ENCODE measurements at places on chromosomes 13 and 19.

GRCh38 chr13:111913761-111914140, 153.2 kb upstream of the SOX1 start:
- no peak for DNase-seq

DNA sequence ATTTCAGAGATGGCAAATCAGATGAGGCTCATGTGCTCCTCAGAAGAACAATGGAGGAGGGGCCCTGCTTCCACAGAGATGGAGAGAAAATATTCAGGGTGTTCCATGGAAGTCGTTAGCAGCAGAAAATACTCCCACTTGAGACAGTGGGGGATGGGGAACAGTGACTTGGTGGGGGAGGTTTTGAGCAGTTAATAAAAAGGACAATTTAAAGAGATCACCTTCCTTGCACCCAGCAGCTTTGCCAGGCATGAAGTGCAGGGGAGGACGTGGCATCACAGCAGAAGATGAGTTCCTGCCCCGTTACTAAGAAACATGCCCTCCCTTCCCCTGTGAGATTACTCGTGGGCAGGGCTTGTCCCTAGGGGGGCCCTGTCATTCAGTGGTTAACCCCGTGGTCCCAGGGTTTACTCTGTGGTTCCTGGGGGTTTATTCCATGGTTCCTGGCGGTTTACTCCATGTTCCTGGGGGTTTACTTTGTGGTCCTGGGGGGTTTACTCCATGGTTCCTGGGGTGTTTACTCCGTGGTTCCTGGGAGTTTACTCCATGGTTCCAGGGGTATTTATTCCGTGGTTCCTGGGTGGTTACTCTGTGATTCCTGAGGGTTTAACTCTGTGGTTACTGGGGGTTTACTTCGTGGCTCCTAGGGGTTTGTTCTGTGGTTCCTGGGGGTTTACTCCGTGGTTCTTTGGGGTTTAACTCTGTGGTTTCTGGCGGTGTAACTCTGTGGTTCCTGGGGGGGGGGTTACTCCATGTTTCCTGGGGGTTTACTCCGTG, 49.2 kb downstream of the TMEM255B start:
- no peak for DNase-seq

GRCh38 chr13:35858665-35859064, 272.5 kb downstream of the DCLK1 start:
- no peak for DNase-seq

DNA sequence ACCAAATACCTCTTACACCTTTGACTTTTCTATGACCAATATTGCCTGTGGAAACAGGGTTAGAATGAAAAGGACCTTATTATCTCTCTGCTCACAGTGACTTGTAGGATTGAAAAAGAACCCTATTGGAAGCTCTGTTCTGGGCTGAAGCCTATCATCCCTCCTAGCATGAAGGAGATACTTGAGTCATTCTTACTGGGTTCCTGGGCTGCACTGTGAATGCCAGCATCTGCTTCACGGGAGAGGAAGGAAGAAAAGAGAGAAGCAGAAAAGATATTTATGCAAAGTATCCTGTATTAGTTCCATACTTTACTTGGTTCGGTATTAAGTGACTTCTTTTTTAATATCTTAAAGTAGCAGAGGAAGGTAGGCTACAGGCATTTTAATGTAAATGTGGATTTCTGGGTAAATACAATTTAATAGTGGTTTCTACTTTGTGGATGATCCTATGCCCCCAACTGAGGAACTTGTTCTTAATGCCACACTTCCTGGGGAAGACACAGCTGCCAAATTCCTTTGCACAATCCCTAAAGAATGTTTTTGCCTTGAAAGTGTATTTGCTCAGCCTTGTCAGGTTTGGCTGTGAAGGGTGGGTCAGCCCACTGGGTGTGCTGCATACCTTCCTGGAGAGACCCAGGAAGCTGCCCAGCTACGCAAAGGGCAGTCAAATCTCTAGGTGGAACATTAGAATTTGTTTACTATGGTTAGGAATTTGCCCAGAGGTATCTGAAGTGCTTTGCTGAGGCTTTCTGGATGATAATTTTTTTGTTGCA, 13.7 kb upstream of the SCEL start:
- DNase-seq, result no peak

- no peak for DNase-seq
Measured at GRCh38 chr13:103573446-103573845, 507.2 kb upstream of the SLC10A2 start.

GRCh38 chr13:110512198-110512740, 49.3 kb downstream of the RAB20 start:
- DNase-seq, result no peak

DNA sequence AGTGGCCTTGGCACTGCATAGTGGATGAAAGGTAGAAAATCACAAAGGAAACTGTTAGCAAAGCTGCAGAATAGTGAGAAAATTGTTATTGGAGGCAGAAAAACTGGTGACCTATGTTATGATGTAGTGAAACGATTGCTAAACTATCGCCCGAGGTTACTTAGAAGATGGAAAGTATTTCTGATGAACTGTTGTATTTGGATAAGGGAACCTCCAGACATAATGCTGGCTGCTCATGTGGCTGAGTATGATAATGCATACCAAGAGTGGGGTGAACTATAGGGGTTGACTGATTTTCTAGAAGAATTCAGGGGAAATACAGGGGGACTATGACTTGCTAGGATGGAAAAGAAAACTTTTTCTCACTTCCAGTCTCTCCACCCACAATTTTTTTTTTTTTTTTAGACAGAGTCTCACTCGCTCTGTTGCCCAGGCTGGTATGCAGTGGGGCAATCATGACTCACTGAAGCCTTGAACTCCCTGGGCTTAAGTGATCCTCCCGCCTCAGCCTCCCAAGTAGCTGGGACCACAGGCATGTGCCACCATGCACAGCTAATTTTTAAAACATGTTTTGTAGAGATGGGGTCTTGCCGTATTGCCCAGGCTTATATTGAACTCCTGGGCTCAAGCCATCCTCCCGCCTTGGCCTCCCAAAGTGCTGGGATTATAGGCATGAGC, 4.4 kb upstream of the EID2 start:
- no peak for DNase-seq

DNA sequence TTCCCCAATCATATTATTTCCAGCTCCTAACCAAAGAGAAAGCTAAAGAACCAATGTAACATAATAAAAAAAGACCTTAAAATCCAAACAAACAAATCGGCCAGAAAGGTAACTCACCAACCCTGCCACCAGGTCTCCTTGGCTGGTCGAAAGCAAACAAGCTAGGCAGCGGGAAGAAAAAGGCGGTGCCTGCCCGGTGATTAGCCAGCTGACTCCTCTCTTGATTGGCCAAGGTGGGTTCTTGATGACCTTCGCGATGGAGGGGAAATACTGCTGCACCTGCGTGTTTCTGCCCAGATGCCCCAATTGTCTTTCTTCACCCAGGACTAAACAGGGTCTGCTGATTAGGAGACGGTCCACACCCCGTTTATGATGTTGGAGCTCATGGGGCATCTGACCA, at the start of gene NLRP11:
TSS of gene NLRP11 (minus strand) at position 154 of the 400 bp plus-strand sequence. CDS start 13,825 bp downstream, outside the sequence.
- DNase-seq, result no peak

- DNase-seq, result no peak
Measured at GRCh38 chr13:111608556-111608955, 288.1 kb downstream of the TEX29 start.

GRCh38 chr19:17304386-17305215, 1.1 kb upstream of the MRPL34 start:
- no peak for DNase-seq

DNA sequence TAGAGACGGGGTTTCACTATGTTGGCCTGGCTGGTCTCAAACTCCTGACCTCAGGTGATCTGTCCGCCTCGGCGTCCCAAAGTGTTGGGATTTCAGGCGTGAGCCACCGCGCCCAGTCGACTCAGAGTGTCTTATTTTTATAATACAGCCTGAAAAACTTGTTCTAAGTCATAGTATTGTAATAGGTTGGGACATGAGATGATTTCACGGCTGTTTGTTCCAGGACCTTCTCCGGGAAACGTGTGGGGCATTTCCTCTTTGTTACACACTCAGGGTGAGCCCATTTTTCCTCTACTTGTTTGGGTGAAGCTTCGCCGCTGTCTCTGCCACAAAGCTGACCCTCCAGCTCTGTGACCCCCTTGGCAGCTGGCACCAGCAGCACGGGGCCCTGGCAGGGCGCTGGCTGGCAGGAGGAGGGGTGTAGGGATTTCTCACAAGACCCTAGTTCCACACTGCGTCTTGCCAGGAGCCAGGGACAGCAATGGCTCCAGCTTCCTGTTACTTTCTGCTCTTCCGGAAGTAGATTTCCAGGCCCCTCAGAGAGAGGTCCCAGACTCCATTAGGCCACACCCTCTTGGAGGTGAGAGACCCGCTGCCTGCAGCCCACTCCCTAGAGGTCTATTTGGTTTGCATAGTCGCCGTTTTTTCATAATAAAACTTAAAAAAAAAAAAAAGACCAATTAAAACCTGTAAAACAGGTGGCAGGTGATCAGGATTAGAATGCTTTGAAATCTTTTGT, 15.6 kb downstream of the FGF21 start:
- no peak for DNase-seq

Measured in stimulated activated CD4-positive, alpha-beta T cell treated with anti-CD3 and anti-CD28 coated beads, Interleukin-1b, Interleukin-23, amount 100 ng/mL, for 1 hour (primary cell).